Activated T-helper 1 cell treated with anti-CD3 and anti-CD28 coated beads, Interleukin-2, amount 50 U/mL, for 16 hours (primary cell): ENCODE measurements at places on chromosomes 4 and X.

DNA sequence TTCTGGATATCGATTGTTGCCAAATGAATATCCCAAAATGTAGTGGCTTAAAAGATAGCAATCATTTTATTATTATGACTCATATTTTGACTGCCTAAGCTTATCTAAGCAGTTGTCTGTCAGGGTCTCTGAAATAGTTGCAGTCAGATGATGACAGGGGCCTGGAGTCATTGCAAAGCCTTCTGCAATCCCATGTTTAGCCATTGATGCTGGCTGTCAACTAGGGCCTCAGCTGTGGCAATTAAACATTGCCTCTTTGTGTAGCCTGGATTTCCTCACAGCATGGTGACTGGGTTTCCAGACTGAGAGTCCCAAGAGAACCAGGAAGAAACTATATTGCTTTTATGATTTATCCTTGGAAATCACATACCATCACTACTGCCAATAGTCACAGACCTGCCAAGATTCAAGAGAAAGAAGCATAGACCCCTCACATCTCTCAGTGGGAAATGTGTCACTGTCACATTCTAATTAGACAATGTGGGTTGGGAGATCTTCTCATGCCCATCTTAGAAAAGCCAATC is 227.3 kb upstream of the NOCT start:
- no peak for DNase-seq

- no peak for DNase-seq
Observed at GRCh38 chr4:132934911-132935310, 214.2 kb upstream of the PCDH10 start.

GRCh38 chr4:73251384-73251783 is 7.2 kb downstream of the ANKRD17 start:
- no peak for DNase-seq

- DNase-seq, result no peak
Observed at GRCh38 chr4:182245041-182245440, 1.8 kb downstream of the TENM3 start.

- no peak for DNase-seq
Observed at GRCh38 chrX:122187069-122187713, 996.9 kb upstream of the GRIA3 start.
